ENCODE measurements at places on chromosomes 11 and 22. TPM values are rescaled to one million over a fixed set of nuclear protein-coding genes. Genes with fewer than 3 reads are reported as not detected.
A peak's percentile ranks its signal among the peaks of the same experiment; 100 is the strongest.

Gene TMEM191B
- total RNA-seq: 4.1 TPM

- DNase-seq: peak; percentile 40
Measured at GRCh38 chr11:10581481-10582019, 13.1 kb upstream of the LYVE1 start.

DNA sequence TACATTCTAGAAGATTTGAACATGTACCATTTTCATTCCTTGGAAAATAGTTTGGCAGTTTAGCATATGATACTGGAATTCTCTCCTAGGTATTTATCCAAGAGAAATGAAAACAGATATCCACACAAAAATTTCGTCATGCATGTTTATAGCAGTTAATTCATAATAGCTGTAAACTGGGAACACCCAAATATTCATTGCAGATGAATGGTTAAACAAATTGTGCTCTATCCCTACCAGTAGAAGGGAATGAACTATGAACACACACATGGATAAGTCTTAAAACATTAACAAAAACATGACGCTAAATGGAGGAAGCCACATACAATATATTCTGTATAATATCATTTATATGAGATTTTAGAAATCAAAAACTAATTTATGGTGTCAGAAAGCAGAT, 61.5 kb downstream of the PDE3B start:
- no peak for DNase-seq

- no peak for DNase-seq
Measured at GRCh38 chr11:82843057-82843795, 57.0 kb downstream of the PRCP start.

- no peak for DNase-seq
Measured at GRCh38 chr11:4559527-4560440, 14.8 kb downstream of the OR52M1 start.

DNA sequence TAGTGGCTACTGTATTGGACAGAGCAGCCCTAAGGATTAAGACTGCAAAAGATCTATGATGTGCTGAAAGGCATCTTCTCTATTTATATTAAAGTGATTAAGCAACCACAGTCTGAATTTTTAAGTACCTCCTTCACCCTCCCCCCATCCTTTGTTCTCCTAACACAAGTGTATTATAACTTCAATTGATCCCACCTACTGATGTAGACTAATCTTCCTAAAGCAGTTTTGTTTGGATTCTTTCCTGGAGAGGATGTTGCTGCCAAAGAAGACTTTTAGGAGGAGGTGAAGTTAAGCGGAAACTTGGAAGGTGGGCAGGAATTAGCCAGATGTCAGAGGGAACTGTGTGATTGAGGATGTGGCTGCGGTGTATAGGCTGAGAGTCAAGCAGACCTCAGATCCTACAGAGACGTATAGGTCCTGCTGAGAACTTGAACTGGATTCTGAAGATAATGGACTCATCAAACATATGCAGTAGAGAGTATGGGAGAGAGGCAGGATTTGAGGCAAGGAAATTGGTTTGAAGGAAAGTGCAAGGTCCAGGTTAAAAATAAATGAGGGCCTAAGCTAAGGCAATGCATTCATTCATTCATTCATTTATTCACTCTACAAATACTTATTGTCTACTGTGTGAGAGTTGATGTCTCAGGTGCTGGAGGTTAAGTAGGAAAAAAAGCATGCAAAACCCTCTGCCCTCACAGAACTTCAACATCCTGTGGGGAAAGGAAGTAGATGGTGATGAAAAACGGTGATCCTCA, 5.2 kb upstream of the RASSF10 start:
- no peak for DNase-seq

GRCh38 chr11:27458182-27458581, 14.4 kb downstream of the LGR4 start:
- DNase-seq: no peak

- DNase-seq: peak; percentile 58
Measured at GRCh38 chr22:26673486-26673885, 16.1 kb downstream of the MIAT start.

DNA sequence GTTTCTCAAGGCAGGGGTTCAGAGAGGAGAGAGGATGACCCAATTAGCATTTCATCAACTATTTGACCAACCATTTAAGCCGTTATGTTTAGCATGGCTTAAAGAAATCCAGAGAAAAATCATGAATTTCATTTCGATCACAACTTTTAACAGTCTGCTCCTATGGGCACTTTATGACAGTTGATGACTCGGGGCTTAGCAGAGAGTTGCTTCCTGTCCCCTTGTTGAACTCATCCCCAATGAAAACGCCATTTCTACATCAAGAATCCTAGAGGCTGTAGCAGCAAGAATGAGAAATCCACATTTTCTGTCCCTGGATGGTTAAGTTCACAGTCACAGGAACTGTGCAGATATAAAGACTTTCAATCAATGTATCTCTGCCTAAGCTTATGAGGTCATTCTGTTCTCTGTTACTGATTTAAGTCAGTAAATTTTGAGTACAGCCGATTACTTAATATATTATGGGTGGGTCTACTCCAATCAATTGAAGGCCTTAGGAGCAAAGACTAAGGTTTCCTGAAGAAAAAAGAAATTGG, 81.1 kb downstream of the BDNF start:
- DNase-seq: peak; percentile 5

DNA sequence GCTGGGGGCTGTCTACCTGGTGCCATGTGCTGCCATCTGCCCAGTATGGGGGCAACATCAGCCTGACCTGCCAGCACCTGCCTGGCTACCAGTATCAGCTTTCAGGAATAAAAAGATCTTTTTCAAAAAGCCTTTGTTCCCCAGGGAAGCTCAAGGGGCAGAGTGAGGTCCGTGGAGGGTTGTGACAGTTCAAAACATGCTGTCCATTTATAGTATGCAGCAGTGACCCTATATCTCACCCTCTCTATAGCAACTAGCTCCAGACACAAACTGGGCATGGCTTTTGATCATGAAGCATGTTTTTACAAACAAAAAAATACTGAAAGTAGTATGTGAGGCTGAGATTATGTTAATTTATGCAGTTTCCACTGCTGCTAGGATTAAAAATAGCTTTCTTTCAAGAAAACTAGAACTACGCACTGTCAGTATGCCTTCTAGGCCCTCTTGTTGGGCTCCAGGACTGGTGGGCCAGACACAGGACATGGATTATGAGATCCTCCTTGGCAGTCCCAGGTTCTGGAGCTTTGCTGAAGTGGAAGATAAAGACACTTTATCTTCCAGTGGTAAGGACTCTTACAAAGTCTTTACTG, 23.4 kb downstream of the NAV2 start:
- no peak for DNase-seq

Gene SEZ6L
- total RNA-seq: not detected

- DNase-seq: no peak
Measured at GRCh38 chr11:3609416-3610265, 32.2 kb downstream of the ART5 start.

Gene KCNE3
- total RNA-seq: 10.8 TPM

GRCh38 chr11:17197431-17197898, 10.3 kb downstream of the PIK3C2A start:
- DNase-seq: peak; percentile 23

GRCh38 chr11:33867561-33867960, 24.3 kb downstream of the LMO2 start:
- no peak for DNase-seq

- no peak for DNase-seq
Measured at GRCh38 chr11:126930091-126930841, 70.3 kb downstream of the KIRREL3 start.

- DNase-seq: peak; percentile 97
Measured at GRCh38 chr11:12680246-12680939, 6.2 kb downstream of the TEAD1 start.

Gene GRIA4
- total RNA-seq: 0.50 TPM

- no peak for DNase-seq
Measured at GRCh38 chr22:20479612-20480196, 15.9 kb downstream of the KLHL22 start.

- DNase-seq: peak; percentile 64
Measured at GRCh38 chr11:46006418-46007070, 84.1 kb downstream of the LARGE2 start.

Gene BATF2
- 2.1 TPM for total RNA-seq

DNA sequence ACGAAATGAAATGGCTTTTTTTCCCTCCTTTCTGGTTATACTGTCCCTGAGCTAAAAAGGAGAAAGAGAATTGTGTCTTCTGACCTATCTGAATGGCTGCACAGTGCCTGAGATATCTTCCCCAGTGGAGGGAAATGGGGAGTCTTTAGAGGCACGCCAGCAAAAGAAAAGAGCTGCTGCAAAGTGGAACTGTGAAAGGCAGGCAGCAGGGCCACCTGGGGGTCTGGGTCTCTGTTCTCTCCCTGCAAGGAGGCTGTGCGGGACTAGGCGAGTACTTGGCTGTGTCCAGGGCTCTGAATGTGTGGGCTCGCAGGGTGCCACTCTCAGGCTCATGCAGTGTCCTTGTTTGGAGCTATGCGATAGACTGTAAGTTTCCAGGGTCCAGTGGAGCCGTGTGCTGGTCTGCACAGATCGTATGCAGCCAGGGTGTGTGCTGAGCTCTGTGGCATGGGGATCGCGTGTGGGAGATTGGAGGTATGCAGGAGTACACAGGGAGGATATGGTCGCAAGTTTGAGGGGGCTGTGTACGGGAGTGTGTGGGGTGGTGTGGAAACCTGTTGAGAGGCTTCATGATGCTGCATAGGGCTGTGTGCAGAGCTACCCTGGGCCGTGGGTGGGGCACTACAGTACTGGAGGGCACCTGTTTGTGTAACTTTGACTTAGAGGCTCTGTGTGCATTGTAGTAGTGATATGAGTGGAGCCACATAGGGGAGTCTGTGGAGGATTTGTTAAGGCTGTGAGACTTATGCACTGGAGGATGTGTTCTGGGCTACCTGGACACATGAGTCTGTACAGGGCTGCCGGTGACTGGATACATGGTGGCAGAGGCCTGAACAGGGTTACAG, 70.1 kb upstream of the OLFML1 start:
- no peak for DNase-seq

GRCh38 chr11:116439361-116439677, 333.5 kb downstream of the BUD13 start:
- DNase-seq: no peak

GRCh38 chr22:18104566-18104965, 6.0 kb upstream of the TUBA8 start:
- peak; percentile 26 for DNase-seq

DNA sequence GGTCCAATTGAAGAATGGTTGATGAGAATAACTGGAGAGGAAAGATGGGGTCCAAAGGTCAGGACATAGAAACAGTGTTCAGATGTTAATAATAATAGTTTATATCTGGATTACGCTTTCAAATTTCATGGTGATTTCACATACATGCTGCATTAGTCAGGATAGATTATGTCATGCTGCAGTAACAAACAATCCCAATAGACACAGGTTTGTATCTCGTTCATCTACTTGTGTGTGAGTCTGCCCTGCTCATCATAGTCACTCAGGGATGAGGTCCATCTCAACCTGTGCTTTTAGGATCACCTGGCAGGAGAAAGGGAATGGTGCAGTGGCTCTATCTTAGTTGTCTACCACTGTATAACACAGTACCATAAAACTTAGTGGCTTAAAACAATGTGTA, 48.0 kb upstream of the PLET1 start:
- no peak for DNase-seq

Gene TENM4
- 48.4 TPM for total RNA-seq

Gene GPHA2
- total RNA-seq: not detected

Gene PGA3
- total RNA-seq: 4.3 TPM

- peak; percentile 26 for DNase-seq
Measured at GRCh38 chr11:57071829-57072228, 83.1 kb downstream of the OR5AK2 start.

Measured in fibroblast of lung (primary cell).